T-cell (primary cell): ENCODE measurements at places on chromosomes 5 and 9. TPM values are rescaled to one million over a fixed set of nuclear protein-coding genes. Genes with fewer than 3 reads are reported as not detected.
A peak's percentile ranks its signal among the peaks of the same experiment; 100 is the strongest.

GRCh38 chr5:115708819-115709477 is 83.1 kb upstream of the TMED7 start:
- no peak for DNase-seq
- no peaks in the 10 kb centered on the region for H3K27me3 ChIP-seq
- no peak overlapping the region for H3K4me3 ChIP-seq
- H3K36me3 ChIP-seq = no peaks in the 10 kb centered on the region
- no peaks in the 10 kb centered on the region for H3K4me1 ChIP-seq

- H3K4me3 ChIP-seq = no peak overlapping the region
- H3K36me3 ChIP-seq = no peaks in the 10 kb centered on the region
- no peak overlapping the region for H3K27ac ChIP-seq
- peaks cover 4% of the 10 kb centered on the region for H3K27me3 ChIP-seq
Observed at GRCh38 chr9:130172858-130173665, 858 bp downstream of the NCS1 start.

- no peaks in the 10 kb centered on the region for H3K36me3 ChIP-seq
- H3K4me3 ChIP-seq = no peak overlapping the region
- no peaks in the 10 kb centered on the region for H3K4me1 ChIP-seq
- no peaks in the 10 kb centered on the region for H3K27me3 ChIP-seq
Observed at GRCh38 chr9:113973226-113973625, 97.1 kb downstream of the ZNF618 start.

DNA sequence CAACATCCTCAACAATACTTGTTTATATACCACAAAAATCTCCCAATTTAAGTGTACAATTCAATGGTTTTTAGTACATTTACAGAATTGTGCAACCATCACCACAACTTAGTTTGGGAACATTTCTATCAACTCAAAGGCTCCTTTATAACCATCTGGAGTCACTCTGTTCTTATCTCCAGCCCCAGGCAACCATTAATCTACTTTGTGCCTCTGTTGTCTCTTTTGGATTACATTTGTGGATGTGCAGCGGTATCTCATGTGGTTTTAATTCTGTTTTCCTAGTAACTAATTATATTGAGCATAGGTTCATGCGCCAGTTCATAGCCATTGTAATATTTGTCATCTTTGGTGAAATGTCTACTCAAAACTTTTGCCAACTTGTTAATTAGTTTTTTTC is 14.4 kb downstream of the ADAMTS19 start:
- no peaks in the 10 kb centered on the region for H3K36me3 ChIP-seq
- no peaks in the 10 kb centered on the region for H3K4me1 ChIP-seq
- no peak for DNase-seq
- H3K4me3 ChIP-seq = no peak overlapping the region
- H3K27ac ChIP-seq = no peak overlapping the region

DNA sequence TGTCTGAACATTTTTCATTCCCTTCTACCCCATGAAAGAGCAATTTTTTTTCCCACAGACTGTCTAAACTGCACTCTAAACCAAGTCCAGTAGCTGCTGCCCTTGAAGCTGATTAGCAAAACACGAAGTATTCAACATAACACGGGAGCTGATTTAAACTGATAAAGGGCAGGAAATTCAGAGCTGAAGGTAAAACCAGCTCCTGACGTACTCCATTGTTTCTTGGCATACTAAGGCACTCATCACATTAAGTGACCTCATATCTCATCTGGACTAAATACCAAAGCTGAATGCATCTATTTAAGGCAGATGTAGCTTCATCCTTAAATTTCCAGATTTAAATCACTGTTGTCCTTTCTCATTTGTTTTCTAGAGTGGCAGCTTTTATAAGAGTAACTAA is 12.0 kb downstream of the GDF9 start:
- H3K36me3 ChIP-seq = no peaks in the 10 kb centered on the region
- peaks cover 18% of the 10 kb centered on the region for H3K27me3 ChIP-seq
- no peak overlapping the region for H3K4me3 ChIP-seq
- H3K27ac ChIP-seq = no peak overlapping the region
- no peak for DNase-seq
- H3K4me1 ChIP-seq = no peaks in the 10 kb centered on the region

DNA sequence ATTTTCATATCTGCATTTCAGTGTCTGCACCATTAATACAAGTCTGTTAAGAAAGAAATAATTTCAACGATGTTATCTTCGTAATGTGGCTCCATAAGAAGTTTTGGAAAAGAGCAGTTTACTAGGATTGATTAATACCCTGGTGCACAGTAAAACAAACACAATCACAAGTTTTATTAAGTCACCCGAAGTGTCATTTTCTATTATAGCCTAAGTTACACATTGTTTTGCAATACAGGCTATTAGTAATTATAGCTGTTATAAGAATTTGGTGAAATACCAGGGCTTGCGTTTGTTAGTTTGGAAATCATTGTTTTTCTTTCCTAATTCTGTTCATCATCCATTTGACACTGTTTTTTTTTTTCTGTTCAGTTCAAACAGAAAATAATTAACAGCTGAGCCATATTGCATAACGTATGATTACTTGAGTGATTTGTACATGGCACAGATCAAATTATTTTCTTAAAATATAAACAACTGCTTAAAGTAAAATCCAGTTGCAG is 30.6 kb downstream of the LVRN start:
- no peak for DNase-seq
- no peaks in the 10 kb centered on the region for H3K36me3 ChIP-seq
- H3K27ac ChIP-seq = no peak overlapping the region

DNA sequence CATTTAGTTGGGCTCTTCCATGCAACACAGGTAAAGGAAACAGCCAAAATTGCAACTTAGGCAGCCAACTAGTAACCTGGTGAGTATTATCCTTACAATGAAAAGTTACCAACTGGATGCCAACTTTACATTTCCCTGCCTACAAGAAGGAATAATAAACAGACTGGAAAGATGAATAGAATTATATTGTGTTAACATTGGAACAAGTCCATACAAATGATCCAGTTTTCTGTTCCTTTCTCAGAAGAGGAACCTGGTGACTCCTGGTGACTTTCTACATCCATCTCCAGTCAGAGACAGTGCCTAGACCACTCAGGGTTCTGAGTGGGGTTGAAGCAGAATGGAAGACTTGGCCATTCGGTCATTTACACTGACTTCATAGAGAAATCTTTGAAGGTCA is 20.6 kb downstream of the MARCHF3 start:
- H3K4me3 ChIP-seq = no peak overlapping the region
- no peak overlapping the region for H3K27ac ChIP-seq
- no peaks in the 10 kb centered on the region for H3K4me1 ChIP-seq
- H3K36me3 ChIP-seq = no peaks in the 10 kb centered on the region

- H3K27ac ChIP-seq = no peak overlapping the region
- H3K4me1 ChIP-seq = no peaks in the 10 kb centered on the region
- H3K36me3 ChIP-seq = no peaks in the 10 kb centered on the region
- H3K4me3 ChIP-seq = no peak overlapping the region
Observed at GRCh38 chr5:16437977-16438376, 27.6 kb downstream of the ZNF622 start.

GRCh38 chr5:90434116-90434714 is 24.7 kb upstream of the CETN3 start:
- no peak overlapping the region for H3K4me3 ChIP-seq
- H3K27me3 ChIP-seq = no peaks in the 10 kb centered on the region
- H3K27ac ChIP-seq = no peak overlapping the region
- peak; percentile 27 for DNase-seq
- no peaks in the 10 kb centered on the region for H3K36me3 ChIP-seq
- H3K4me1 ChIP-seq = no peaks in the 10 kb centered on the region

- H3K4me3 ChIP-seq = no peak overlapping the region
Observed at GRCh38 chr9:74066605-74067004, 430.5 kb upstream of the RORB start.

- DNase-seq = no peak
- H3K27ac ChIP-seq = no peak overlapping the region
- H3K4me3 ChIP-seq = no peak overlapping the region
- H3K27me3 ChIP-seq = no peaks in the 10 kb centered on the region
- H3K36me3 ChIP-seq = peaks cover 17% of the 10 kb centered on the region
Observed at GRCh38 chr9:33320568-33321261, 30.4 kb downstream of the NFX1 start.

GRCh38 chr5:116032094-116032517 is at the start of gene ARL14EPL:
TSS of gene ARL14EPL (plus strand) at chr5:116032472. CDS start at chr5:116051466, 18,994 bp downstream.
- no peaks in the 10 kb centered on the region for H3K36me3 ChIP-seq
- no peak for DNase-seq
- H3K27ac ChIP-seq = no peak within 1 kb of the TSS
- no peak within 1 kb of the TSS for H3K4me3 ChIP-seq
- no peaks in the 10 kb centered on the region for H3K27me3 ChIP-seq
- H3K4me1 ChIP-seq = no peaks in the 10 kb centered on the region

DNA sequence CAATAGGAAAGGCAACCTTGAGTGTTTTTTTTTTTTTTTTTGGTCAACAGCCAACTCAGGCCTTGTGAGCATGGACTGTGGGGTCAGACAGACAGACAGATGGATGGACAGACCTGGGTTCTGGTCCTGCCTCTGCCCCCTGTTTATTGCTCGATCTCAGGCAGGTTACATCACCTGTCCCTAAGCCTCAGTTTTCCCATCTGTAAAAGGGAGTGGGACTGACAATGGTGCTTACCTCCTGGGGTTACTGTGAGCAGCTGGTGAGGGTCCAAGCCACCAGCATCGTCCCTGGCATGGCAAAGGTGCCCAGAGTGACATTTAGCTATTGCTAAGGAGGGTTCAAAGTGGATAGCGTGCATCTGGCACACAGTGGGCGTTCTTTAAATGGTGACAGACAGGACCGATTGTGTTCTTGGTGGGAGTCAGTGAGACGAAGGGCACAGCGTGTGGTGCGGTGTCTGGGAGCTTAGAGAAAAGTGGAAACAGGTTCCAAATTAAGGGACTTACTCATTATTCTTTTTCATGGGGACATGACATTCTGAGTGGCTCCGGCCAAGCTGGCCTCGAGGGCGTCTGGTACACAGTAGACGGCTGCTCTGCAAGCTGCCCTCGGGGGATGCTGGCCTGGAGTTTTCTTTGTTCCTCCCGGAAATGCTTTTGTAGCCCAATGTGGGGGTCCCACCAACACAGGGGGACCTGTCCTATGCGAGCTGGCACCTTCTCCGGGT is 72.1 kb downstream of the COL27A1 start:
- no peak overlapping the region for H3K4me3 ChIP-seq
- no peaks in the 10 kb centered on the region for H3K27me3 ChIP-seq
- DNase-seq = no peak
- no peak overlapping the region for H3K27ac ChIP-seq
- H3K36me3 ChIP-seq = no peaks in the 10 kb centered on the region

GRCh38 chr9:92942688-92943616 is 4.4 kb upstream of the FGD3 start:
- no peaks in the 10 kb centered on the region for H3K36me3 ChIP-seq
- H3K27me3 ChIP-seq = peaks cover 7% of the 10 kb centered on the region
- peaks cover 7% of the 10 kb centered on the region for H3K4me1 ChIP-seq
- no peak for DNase-seq

DNA sequence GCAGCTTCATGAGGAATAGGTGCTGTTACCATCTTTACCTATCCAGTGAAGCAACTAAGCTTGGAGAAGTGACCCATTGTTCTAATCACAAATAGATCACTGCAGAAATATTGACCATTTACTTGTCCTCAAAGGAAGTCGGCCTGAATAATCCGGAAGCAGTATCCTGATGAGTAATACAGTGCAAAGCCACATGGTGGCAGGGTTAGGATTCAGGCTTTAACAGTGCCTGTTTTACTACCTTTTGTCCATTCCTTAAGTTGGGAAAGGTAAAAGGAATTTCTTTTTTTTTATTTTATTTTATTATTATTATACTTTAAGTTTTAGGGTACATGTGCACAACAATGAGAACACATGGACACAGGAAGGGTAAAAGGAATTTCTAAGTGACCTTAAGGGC is 336.3 kb downstream of the KDM4C start:
- H3K36me3 ChIP-seq = peaks cover 12% of the 10 kb centered on the region
- no peaks in the 10 kb centered on the region for H3K4me1 ChIP-seq
- no peak for DNase-seq
- no peak overlapping the region for H3K27ac ChIP-seq

DNA sequence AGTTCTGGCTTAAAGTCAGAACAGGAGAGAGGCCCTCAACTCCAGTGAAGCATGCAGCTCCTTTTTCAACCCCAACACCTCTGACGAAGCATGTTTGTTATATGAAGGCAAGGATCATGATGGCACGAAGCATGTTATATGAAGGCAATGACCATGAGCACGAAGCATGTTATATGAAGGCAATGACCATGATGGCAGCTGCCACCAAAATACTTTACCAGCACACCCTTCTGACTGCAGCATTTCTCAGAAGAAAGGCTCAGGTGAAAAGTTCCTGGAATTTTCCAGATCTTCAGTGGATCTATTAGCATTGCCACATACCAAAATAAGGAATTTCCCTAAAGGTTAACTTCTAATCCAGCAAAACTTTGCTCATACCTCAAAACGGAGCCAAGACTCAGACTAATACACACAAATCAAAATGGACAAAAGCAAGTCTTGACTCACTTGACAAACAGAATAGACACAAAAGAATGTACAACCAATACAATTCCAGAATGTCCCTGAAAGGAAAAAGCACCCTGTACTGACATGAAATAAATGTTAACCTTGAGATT is 217.4 kb downstream of the FANCC start:
- DNase-seq = no peak
- no peaks in the 10 kb centered on the region for H3K4me1 ChIP-seq
- H3K27ac ChIP-seq = no peak overlapping the region
- H3K27me3 ChIP-seq = no peaks in the 10 kb centered on the region

DNA sequence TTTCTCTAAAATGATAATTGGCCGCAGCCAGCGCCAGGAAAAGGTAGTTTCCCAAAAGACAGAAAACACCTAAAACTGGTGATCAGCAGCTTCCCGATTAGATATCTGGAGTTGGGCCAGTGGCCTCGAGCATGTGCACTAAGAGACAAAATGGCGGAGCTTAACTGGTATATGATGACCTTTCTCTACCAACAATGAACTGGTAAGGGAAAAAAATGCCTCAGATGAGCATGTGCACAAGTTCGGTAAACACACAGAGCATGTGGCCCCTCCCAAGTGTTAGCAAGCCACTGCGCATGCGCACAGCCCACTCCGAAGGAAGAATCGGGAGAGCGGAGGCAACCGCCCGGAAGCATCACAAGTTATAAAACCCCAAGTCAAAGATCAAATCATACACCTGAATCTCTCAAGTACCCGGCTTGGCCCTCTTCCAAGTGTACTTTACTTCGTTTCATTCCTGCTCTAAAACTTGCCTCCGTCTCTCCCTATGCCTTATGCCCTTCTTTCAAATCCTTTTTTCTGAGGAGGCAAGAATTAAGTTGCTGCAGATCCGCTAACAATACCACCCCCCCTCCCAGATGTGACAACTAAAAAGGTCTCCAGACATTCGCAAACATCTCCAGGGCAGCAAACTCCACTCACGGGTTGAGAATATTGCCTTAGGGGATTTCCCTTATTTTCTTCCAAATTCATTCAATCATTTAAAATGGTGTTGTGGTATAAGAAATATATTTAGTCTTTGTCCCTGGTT is 15.0 kb upstream of the PTBP3 start:
- no peaks in the 10 kb centered on the region for H3K36me3 ChIP-seq
- H3K4me3 ChIP-seq = peak overlapping the region; percentile 29
- DNase-seq = peak; percentile 75

- H3K36me3 ChIP-seq = no peaks in the 10 kb centered on the region
- peaks cover 6% of the 10 kb centered on the region for H3K27me3 ChIP-seq
- H3K4me1 ChIP-seq = no peaks in the 10 kb centered on the region
- no peak overlapping the region for H3K27ac ChIP-seq
- H3K4me3 ChIP-seq = no peak overlapping the region
Observed at GRCh38 chr9:133906932-133907910, 84.9 kb downstream of the VAV2 start.

- peaks cover 25% of the 10 kb centered on the region for H3K4me1 ChIP-seq
- no peak overlapping the region for H3K27ac ChIP-seq
- no peak for DNase-seq
Observed at GRCh38 chr9:95753762-95754465, 121.6 kb upstream of the ERCC6L2 start.

IL31RA gene
- not detected for total RNA-seq

CCNO gene
- total RNA-seq = not detected

FLT4 gene
- 8.6 TPM for total RNA-seq

SH3RF2 gene
- 0.46 TPM for total RNA-seq

SLC36A3 gene
- total RNA-seq = not detected

NPDC1 gene
- total RNA-seq = 76.7 TPM
